ENCODE measurements at places on chromosomes 7 and 10.
A peak's percentile ranks its signal among the peaks of the same experiment; 100 is the strongest.

DNA sequence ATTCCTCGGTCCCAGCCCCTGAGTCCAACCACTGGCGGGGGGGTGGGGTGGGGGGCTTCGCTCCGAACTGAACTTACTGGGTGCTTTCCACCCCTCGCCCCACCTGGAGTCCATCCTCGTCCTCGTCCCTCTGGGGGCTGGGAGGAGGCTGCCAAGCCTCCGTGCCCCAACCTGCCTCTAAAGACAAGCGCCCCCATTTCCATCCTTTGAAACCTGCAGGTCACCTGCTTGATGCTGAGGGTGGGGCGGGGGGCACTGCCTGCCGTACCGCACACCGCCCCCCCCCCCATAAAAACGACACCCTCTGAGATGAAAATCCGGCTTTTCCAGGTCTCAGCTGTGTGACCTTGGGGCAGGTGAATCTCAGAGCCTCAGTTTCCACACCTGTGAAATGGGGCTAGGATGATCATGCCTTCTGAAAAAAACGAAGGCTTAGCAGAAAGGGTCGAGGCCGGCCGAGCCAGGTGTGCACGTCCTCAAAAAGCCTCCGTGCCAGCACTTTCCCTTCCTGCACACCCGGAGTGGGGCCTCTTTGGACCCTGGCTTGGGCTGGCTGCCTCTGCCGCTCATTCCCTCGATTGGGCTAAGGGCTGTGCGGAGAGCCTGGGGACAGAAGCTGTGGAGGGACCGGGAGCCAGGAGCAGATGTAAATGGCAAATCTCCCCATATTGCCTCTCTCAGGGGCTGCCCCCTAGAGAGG, 967 bp downstream of the ELFN1 start:
- DNase-seq: no peak

- DNase-seq: no peak
These were observed 133.5 kb downstream of the GALNT11 start for GRCh38 chr7:152158801-152159587.

DNA sequence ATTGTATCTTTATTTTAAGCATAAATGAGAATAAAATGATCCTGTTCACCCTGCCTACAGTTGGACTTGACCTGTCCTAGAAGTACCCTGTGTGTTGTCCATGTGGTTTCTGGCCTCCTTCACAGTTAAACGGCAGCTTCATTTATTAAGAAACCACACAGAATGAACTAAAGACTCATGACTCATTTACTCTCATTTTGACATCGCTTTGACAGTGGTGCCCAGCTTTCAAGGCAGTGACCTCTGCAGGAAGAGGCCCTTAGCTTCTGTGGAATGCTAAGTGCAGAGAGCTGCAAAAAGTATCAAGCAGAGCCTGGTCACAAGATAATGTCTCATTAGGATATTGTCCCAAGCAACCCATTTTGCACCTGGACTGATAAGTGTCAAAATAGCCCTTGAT, 93.4 kb downstream of the AVL9 start:
- DNase-seq: peak; percentile 91

DNA sequence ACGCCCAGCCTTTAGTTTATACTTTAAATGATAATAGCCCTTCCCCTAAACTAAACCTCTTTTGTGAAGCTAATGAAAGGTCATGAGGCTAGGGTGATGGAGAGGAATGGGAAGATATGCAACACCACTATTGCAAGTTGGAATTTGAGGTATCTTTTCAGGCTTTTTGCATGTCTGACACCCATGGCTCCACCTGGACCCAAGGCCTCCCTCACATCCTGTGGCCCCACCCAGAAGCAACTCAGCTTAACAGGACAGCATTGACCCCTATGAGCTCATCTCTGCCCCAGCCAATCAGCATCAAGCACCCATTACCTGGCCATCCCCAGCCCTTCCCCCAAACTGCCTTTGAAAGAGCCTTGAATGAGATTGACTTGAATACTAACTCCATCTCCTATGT, 674.2 kb upstream of the NRP1 start:
- no peak for DNase-seq

DNA sequence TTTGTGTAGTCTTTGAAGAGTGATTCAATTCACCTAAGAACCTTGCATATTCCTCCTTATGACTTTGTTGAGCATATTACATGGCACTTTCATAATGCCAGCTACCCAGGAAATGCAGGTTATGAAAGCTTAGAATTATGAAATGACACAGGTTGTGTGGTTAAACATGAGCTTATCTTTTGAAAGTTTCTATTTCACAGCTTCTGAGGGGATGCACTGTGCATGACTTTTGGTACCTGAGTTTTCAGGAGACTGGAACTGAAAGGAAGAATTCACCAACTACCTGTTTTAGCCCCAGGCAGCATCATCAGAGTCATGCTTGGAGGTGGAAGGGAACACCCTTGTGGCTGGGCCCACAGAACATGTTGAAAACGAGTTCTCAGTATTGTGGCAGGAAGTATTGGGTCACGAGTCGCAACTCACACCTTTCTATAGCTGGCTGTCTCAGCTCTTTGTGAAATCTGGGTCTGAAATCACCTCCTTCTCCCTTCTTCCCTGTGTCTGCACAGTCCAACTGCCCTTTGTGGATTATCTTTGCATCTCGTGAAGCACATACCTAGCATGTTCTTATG, 228.2 kb downstream of the PTEN start:
- DNase-seq: no peak

Data from iris pigment epithelial cell (primary cell).